Stimulated activated CD8-positive, alpha-beta memory T cell treated with anti-CD3 and anti-CD28 coated beads, Interleukin-4, amount 100 ng/mL, for 1 hour (primary cell): ENCODE measurements at places on chromosomes 6 and 20.

- DNase-seq, result peak; percentile 48
These were observed at the start of gene NHLRC1 for GRCh38 chr6:18122128-18123093. TSS of gene NHLRC1 (minus strand) at chr6:18122677. CDS start at chr6:18122606, 71 bp downstream.

DNA sequence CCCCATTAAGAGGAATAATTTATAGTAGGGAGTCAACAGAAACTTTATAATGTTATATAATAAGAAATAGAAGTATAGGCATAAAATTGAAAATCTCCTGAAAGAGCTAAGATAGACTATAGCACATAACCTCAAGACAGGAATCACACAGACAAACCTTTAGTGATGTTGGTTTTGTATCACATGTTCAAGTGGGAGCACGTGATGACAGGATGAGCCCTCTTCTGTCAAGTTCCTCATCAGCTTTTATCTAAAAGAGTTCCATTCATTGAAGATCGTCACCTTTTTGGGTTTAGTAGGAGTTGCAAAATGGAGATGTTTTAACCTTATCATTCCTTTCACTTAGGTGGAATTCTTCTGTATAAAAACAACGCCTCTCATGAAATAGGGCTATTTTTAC, 127.0 kb downstream of the MCHR2 start:
- DNase-seq, result no peak

GRCh38 chr6:151148111-151148510, 91.7 kb upstream of the AKAP12 start:
- no peak for DNase-seq

DNA sequence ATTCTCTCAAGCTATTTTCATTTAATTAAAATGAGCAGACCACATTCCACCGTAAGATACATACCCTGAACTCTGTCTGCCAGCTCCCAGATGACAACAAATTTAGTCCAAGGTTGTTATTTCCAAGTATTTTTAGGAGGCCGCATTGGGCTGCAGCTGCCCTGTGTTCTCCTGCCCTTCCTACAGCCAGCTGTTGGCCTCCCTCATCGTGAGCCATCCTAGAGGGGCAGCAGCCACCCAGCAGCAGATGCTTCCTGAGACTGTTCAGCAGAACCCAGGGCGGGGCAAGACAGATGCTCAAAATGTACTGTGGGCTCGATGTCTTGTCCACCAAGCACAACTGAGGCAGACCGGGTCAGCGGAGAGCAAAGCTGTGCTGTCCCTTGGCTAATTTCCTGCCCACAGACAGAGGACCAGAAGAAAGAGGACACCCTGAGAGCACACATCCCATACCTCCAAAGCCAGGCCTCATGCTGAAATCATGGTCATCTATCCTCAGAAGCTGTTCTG, 16.4 kb downstream of the GABRR1 start:
- DNase-seq, result no peak
